Activated CD8-positive, alpha-beta memory T cell treated with anti-CD3 and anti-CD28 coated beads for 1 hour (primary cell): ENCODE measurements at places on chromosomes 5 and 9.

GRCh38 chr9:61671276-61671973 is 481.6 kb downstream of the SPATA31A7 start:
- DNase-seq = no peak

DNA sequence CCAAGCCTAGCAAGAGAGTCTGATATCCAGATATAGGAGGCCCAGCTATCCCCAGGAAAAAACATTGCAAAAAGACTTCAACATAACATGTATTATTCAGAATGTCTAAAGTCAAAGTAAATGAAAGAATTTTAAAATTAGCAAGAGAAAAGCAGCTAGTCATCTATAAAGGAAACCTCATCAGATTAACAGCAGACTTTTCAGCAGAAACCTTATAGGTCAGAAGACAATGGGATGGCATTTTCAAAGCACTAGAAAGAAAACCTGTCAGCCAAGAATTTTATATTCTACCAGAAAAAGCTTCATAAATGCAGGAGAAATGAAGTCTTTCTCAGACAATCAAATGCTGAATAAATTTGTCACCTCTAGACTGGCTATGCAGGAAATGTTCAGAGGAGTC is 9.9 kb downstream of the OR1L3 start:
- DNase-seq = no peak

- DNase-seq = no peak
Measured at GRCh38 chr9:15298362-15298761, 8.7 kb downstream of the TTC39B start.

GRCh38 chr5:152181461-152181860 is 223.6 kb downstream of the NMUR2 start:
- no peak for DNase-seq

DNA sequence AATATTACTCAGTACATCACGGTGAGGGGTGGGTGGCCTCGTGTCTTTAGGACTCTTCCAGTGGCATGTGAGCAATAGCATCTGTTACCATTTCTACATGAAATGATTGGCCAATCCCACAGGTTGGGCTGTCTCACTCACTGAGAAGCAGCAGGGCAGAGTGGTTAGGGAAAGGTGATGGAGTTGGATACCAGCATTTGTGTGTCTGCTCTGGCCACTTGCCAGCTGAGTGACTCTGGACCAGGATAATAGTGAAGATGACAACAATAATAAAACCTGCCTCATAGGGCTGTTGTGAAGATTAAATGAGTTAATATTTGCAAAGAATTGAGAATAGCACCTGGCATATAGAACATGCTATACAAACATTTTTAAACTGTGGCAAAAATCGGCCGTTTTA is 42.0 kb downstream of the IQGAP2 start:
- no peak for DNase-seq

DNA sequence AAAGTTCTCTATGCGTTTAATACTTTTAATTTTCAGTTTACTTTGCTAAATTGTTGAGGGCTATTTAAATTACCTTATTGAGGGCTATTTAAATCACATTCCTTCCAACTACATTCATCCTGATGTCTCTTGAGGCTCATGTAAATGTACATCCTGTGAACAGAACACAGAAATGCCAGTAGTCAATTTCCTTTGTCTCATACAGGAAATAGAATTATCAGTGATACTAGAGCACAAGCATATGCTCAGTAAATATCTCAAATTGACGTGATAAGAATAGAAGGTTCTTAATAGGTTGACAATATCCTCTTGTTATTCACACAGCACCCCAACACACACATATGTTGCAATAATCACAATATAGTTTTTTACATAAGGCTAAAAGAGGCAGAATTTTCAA is 449.0 kb downstream of the CYLC2 start:
- DNase-seq = no peak

DNA sequence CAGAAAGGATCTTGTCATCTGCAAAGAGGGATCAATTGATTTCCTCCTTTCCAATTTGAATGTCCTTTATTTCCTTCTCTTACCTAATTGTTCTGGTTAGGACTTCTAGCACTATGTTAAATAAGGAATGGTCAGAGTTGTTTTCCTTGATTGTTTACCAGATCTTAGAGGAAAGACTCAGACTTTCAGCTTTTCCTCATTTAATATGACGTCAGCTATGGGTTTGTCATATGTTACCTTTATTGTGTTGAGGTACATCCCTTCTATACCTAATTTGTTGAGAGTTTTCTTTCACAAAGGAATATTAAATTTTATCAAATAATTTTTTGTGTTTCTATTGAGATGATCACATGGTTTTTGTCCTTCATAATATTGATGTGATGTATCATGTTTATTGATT is 656.5 kb upstream of the GRAMD2B start:
- DNase-seq = no peak

DNA sequence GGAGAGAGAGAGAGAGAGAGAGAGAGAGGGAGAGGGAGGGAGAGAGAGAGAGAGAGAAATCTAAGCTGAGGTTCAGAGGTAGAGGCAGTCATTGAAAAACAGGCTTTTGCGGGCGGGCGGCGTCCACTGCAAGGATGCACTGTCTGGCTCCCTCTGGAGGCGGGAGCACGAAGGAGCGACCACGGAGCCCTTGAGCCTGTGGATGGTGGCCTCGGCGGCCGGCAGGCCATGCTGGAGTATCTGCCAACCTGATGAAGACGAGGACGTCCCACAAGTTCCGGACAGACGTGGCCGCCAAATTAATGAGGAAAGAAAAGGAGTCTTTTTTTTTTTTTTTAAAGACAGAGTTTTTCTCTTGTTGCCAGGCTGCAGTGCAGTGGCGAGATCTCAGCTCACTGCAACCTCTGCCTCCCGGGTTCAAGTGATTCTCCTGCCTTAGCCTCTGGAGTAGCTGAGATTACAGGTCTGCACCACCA is 2.2 kb upstream of the CCDC125 start:
- DNase-seq = peak; percentile 48

DNA sequence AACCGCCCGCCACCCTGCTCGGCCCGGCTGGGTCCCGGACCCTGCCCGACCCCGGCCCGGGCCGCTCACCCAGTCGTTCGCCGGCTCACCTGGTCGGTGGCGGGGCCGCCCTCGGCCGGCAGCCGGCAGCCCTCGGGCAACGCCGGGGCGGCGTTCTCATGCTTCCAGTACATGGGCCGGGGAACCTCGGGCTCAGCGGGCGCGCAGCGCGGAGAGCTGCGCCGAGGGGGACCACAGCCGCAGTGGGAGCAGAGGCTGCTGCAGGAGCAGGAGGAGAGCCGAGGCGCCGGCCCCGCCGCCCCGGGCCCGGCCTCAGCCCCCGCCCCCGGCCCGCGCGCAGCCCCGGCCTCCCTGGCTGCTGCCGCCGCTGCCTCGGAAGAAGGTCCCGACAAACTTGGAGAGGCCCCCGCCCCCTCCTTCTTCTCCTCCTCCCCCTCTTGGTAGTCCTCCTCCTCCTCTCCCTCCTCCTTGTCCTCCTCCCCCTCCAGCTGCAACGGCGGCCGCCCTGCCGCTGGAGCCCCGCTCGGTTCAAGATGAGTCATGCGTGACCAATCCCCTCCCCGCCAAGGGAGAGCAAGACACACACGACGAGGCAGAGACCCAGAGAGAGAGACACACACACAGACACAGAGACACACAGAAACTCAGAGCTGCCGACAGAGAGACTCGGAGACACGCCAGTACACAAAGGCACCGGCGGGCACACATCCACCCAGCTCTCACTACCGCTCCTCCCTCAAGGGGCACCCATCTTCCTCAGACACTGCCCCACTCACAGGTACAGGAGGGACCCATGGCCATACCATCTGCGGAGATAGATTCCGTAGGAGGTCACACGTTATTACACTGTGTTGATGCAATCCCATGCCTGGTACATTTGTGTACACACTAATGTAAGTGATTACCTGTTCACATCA is at the start of gene LHX6:
Gene LHX6, minus strand, starts transcription at position 390 of the 917 bp plus-strand sequence. Its CDS starts 217 bp downstream, at position 173.
- DNase-seq = no peak

- no peak for DNase-seq
Measured at GRCh38 chr9:136127313-136127712, 8.6 kb upstream of the TMEM250 start.

DNA sequence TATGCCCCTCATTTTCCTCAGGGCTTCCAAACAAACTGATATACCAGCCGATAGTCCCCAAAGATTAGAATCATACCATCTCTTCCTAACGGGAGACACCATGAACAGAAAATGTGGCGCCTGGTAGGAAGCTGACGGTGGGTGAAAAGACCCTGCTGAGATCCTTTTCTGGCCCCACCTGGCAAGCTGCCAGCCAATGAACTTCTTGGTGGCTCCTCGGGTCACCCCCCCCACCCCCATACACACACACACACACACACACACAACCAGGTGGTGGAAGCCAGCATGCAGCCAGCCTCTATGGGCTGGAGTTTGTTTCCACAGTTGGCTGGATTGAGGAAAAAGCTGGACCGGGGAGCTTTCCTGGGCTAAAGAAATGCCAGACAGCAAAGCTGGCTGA is 4.8 kb upstream of the CCIN start:
- no peak for DNase-seq

GRCh38 chr9:21527579-21527978 is 45.5 kb upstream of the IFNE start:
- no peak for DNase-seq
